Dermis blood vessel endothelial cell (primary cell): ENCODE measurements at places on chromosomes 7 and 10. TPM values are rescaled to one million over a fixed set of nuclear protein-coding genes. Genes with fewer than 3 reads are reported as not detected.

GRCh38 chr7:29319719-29320521 lies 125.3 kb downstream of the CHN2 start:
- no peak for DNase-seq

DNA sequence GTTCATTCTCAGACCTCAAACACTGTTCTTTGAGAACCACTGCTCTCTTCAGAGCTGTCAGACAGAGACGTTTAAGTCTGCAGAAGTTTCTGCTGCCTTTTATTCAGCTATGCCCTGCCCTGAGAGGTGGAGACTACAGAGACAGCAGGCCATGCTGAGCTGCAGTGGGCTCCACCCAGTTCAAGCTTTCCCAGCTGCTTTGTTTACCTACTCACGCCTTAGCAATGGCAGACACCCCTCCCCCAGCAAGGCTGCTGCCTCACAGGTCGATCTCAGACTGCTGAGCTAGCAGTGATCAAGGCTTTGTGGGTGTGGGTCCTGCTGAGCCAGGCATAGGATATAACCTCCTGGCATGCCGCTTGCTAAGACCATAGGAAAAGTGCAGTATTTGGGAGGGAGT lies 80.5 kb upstream of the CYP2C9 start:
- DNase-seq: no peak

DNA sequence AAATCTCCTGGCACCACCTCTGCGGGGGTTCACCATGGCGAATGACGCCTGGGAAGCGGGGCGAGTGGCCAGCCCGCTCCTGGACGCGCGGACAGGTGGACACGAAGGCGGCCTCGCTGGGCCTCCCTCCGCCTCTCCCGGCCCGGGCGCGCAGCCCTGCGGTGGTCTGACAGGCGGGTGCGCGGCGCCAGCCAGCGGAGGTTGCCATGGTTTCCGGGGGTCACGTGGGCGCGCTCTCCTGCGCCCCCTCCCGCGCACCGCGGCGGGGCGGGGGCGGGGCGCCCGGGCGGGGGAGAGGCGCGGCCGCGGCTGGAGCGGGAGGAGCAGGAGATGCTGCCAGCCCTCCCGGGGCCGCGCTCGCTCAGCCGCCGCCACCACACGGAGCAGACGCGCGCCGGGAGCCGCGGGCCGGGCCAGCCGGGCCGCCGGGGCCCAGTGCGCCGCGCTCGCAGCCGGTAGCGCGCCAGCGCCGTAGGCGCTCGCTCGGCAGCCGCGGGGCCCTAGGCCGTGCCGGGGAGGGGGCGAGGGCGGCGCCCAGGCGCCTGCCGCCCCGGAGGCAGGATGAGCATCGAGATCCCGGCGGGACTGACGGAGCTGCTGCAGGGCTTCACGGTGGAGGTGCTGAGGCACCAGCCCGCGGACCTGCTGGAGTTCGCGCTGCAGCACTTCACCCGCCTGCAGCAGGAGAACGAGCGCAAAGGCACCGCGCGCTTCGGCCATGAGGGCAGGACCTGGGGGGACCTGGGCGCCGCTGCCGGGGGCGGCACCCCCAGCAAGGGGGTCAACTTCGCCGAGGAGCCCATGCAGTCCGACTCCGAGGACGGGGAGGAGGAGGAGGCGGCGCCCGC lies at the start of gene PRKAR2B:
Gene PRKAR2B (plus strand): TSS at position 359 of the 848 bp plus-strand sequence. CDS start 203 bp downstream, at position 562.
- DNase-seq: peak; percentile 87

DNA sequence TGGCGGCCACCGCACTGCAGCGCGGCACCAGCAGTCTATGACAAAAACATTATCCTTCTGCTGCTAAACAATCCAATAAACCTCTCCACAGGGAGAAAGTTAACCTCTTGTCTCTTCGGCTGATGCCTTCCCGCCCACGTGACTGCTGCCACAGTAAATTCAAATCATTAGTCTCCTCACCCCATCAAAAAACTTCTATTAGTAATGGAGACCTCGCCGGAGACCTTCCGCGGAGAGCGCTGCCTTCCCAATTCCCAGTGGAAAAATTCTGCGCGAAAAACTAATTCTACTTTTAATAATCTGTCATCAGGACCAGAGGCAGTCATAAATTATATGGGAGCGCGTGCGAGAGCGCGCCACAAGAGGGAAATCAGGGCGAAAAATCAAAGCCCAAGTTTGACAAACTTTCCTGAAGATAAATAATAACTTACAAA lies 90.0 kb upstream of the PAX2 start:
- no peak for DNase-seq

- DNase-seq: no peak
These were observed 18.9 kb upstream of the MACC1 start for GRCh38 chr7:20236043-20236442.

GRCh38 chr10:89213191-89213808 lies 6.2 kb upstream of the CH25H start:
- peak; percentile 68 for DNase-seq

- peak; percentile 90 for DNase-seq
These were observed 14.6 kb downstream of the IFIT3 start for GRCh38 chr10:89342206-89342958.

DNA sequence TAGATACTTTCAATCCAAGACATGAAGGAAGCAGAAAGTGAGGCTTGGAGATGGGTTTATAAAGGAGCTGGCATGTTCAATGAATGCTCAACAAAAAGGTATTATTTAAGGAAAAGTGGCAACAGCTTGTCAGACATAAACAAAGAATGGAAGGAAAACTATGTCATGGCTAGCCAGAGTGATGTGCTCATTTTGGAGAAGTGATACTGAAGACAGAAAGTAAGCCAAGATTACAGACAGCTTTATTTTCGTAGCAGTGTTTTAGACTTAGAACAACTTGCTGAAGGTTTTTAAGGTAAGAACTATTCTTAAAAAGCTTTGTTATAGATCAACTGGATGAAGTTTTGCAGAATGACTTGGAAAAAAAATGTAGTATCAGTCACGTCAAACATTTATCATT lies 160.5 kb upstream of the FERD3L start:
- DNase-seq: no peak

- peak; percentile 84 for DNase-seq
These were observed 10.2 kb upstream of the MRPS24 start for GRCh38 chr7:43879477-43879876.

ZNF425 gene
- total RNA-seq: 3.5 and 3.9 TPM in 2 replicates

KCNIP2 gene
- total RNA-seq: 0.85 TPM in 1 of 2 replicates, not detected in the other

TAS2R40 gene
- total RNA-seq: not detected in 2 replicates

CAMK1D gene
- 0.85 and 3.2 TPM in 2 replicates for total RNA-seq

C10orf62 gene
- 0.09 and 0.34 TPM in 2 replicates for total RNA-seq

RBP4 gene
- not detected in 2 replicates for total RNA-seq

HTR7 gene
- total RNA-seq: 0.09 TPM in 1 of 2 replicates, not detected in the other

CUEDC2 gene
- total RNA-seq: 48.5 and 51.2 TPM in 2 replicates
